ENCODE measurements at places on chromosomes 12 and 14.

- no peak for DNase-seq
These were observed 380.7 kb upstream of the SYT1 start for GRCh38 chr12:78483767-78484315.

GRCh38 chr12:82663893-82664292 is 22.8 kb upstream of the TMTC2 start:
- no peak for DNase-seq

DNA sequence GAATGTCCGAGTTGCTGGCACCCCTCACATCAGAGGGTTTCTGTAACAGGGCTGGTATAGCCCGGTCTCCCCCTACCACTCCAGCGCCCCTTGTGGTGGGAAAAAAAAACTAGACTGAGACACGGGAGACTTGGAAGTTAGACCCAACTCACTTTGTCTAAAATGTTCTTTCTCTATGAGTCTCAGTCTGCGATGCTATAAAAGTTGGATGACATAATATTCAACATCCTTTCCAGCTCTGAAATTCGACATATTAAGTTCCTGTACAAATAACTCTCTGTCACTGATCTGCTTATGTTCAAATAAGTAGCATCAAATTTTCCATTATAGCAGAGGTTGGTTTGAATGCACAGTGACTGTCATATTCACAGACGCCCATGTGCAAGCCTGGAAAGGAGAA is 25.7 kb upstream of the TC2N start:
- DNase-seq, result peak; percentile 71

DNA sequence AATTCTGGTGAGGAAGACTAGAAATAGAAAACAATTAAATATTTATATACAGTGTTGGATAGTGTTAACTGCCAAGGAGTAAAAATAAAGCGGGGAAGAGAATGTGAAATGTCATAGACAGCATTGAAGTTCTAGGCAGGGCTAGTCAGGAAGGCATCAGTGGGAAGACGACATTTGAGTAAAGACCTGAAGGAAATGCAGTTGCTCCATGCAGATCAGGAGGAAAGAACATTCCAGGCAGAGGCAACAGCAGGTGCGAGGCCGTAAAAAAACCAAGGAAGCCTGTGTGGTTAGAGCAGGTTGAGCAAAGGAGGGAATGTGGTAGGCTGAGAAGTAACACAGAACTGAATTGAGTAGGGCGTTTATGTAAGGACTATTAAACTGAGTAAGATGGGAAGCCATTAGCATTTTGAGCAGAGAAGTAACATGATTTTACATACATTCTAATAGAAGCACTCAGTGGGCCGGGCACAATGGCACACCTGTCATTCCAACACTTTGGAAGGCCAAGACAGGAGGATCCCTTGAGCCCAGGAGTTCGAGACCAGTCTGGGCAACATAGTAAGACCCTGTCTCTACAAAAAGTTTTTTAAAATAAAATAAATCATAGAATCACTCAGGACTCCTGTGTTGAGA is 14.9 kb downstream of the SLC35E3 start:
- no peak for DNase-seq

DNA sequence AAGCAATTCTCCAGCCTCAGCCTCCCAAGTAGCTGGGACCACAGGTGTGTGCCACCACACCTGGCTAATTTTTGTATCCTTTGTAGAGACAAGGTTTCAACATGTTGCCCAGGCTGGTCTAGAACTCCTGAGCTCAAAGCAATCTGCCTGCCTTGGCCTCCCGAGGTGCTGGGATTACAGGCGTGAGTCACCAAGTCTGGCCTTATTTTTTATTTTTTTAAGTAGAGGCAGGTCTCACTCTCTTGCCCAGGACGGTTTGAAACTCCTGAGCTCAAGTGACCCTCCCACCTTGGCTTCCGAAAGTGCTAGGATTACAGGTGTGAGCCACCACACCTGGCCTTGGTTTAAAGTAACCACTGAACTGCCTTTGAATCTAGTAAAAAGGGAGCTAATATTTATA is 56.8 kb downstream of the SPPL3 start:
- DNase-seq, result no peak

- DNase-seq, result no peak
These were observed 45.5 kb downstream of the STX2 start for GRCh38 chr12:130793554-130793849.

DNA sequence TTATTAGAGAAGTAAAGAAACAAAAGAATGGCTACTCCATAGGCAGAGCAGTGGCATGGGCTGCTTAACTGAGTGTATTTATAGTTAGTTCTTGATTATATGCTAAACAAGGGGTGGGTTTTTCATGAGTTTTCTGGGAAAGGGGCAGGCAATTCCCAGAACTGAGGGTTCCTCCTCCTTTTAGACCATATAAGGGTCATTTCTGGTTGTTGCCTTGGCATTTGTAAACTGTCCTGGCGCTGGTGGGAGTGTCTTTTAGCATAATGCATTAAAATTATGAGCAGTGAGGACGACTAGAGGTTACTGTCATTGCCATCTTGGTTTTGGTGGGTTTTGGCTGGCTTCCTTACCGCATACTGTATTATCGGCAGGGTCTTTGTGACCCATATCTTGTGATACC is 40.1 kb downstream of the CCDC60 start:
- DNase-seq, result no peak

GRCh38 chr14:70700955-70701585 is 59.4 kb downstream of the TTC9 start:
- DNase-seq, result no peak

- no peak for DNase-seq
These were observed 3.4 kb downstream of the RHOF start for GRCh38 chr12:121789800-121790728.

DNA sequence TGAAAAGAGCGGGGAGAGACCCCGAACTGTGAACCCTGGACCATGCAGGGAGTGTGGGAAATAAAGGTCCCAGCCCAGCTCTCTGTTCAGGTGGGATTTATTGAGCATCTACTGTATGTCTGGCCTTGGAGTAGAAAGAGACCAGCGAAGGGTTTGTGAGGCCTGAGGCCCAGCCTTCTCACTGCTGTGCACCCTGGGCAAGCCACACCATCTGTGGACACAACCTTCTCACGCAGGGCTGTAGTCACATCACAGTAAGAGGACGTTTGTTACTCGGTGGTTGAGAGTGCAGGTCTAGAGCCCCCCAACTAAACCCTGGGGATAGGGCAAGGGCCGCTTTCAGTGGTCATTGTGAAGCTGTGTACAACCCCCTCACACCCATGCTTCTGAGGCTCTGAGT is 18.2 kb downstream of the FAM222A start:
- no peak for DNase-seq

DNA sequence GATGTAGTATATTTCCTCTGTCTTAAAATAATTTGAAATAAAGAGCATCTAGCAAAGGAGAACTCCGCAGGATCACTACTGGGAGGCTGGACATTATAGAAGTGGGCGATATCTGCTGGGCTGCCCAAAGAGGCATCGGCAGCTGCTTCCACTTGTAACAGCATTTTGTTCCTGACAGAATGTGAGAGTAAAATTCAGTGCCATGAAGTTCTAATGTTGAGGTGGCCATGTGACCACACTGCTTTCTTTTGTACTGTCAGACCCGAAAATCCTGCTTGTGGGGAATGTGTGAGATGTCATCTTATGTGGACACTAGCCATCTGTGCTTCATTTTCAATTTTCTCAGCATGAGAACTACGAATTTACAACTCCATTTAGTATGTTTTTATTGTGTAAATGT is 151.9 kb downstream of the ACSS3 start:
- DNase-seq, result no peak

DNA sequence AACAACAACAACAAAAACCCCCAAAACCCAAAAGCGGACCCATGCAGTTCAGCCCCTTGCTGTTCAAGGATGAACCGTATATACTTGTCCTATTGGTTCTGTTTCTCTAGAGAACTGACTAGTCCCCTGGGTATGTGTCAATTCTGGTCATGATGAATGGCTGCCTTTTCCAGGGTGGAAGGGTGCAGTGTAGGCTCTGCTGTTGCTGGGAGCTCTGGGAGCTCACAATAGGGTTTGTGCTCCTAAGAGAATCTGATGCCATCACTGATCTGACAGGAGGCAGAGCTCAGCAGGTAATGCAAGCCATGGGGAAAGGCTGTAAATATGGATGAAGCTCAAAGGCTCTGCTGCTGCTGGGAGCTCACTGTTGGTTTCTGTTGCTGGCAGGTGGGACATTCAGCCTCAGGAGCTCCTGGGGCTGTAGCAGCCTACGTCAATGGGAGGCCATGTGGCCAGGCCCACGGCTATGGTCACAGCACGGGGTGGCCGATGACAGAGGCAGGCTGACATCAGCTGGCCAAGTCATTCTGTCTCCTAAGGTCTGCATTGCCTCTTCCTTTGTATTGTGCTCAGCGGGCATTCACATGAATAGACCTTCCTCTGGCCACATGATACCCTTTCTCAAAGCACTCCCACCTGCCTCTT is 37.9 kb downstream of the DLK1 start:
- peak; percentile 70 for DNase-seq

GRCh38 chr12:51322452-51322851 is 1.5 kb downstream of the BIN2 start:
- DNase-seq, result no peak

DNA sequence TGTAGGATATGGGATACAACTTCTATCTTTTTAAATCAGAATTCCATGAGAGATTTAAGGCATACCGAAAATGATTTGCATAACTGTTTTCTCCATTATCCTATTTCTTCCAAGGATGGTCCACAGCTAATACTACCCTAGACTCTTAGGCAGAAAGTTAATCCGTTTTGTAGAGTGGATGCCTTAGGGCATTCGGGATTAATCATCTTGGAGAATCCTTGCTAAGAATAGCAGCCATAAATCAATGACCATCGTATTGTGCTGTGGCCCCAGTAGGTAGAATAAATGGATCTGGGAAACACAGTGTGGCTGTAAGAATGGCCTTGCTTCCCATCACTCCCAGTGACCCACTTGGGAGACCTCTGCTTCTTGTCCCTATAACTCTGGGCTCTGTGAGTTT is 99.6 kb downstream of the SSPN start:
- DNase-seq, result no peak

DNA sequence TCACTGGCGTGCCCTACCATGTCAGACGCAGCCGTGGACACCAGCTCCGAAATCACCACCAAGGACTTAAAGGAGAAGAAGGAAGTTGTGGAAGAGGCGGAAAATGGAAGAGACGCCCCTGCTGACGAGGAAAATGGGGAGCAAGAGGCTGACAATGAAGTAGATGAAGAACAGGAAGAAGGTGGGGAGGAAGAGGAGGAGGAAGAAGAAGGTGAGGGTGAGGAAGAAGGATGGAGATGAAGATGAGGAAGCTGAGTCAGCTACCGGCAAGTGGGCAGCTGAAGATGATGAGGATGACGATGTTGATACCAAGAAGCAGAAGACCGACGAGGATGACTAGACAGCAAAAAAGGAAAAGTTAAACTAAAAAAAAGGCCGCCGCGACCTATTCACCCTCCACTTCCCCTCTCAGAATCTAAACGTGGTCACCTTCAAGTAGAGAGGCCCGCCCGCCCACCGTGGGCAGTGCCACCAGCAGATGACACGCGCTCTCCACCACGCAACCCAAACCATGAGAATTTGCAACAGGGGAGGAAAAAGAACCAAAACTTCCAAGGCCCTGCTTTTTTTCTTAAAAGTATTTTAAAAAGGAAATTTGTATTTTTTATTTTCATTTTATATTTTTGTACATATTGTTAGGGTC is 13.2 kb downstream of the TRIP11 start:
- DNase-seq, result no peak

DNA sequence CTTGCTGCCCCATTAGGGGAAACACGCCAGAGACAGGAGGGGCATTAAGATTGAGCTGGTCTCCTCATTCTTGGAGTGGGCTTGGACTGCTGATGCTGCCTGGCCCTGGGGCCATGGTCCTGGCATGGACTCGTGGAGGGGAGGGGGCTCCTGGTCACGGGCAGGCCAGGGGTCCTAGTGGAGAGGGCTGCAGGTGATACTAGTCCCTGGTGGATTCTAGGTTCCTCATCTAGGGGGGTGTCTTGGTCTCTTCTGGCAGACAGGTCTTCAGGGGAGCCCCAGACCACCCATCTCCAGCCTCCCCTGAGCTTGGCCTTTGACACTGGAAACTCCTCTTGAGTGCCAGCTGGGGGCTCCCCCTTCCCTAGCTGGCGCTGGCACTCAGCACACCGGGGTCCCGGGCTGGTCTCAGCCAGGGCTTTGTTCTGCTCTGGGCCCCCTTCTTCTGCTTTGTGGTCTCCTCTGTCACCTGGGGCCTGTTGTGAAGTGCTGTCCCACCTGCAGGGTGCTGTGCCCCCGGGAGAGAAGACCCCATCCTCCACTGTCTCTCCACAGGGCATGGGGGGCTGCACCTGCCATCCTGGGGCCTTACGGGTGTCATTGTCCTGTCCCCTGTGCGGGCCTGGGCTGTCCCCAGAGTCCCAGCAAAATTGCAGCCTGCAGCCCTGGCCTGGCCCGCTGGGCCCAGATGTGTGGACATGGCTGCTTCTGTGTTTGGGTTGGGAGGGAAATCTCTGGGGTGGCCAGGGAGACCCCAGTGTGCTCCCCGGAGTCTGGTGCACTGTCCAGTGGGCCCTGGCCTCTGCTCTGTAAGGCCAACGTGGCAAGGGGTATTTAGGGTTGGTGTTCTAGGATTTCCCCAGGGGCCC is 2.3 kb downstream of the KIF26A start:
- no peak for DNase-seq

DNA sequence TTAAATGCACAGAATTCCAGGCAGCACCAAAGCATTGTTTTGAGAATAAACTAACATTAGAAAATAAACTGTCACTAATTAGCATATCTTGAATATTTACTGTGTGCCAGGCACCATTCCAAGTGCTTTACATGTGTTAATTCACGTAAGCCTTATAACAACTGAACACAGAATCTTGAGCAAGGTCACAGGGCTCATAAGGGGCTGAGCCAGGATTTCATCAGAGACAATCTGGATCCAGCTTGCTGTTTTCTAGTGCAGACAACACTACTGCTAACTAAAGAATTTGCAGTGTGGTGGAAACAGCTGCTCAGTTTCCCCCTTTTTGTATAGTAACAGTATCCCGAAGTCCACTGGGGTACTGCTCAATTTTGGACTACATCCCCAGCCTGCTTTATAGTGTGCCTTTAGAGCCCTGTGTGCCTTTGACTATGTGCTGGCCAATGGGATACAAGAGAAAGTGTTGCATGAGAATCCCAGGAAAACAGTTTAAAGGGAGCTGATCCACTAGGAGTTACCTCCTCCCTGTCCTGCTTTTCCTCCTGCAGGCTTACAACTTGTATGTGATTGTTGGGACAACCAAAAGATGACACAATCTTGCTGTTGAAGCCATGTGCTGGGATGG is 36.0 kb upstream of the RMST start:
- no peak for DNase-seq

GRCh38 chr12:57632073-57632957 is 686 bp downstream of the B4GALNT1 start:
- peak; percentile 64 for DNase-seq

DNA sequence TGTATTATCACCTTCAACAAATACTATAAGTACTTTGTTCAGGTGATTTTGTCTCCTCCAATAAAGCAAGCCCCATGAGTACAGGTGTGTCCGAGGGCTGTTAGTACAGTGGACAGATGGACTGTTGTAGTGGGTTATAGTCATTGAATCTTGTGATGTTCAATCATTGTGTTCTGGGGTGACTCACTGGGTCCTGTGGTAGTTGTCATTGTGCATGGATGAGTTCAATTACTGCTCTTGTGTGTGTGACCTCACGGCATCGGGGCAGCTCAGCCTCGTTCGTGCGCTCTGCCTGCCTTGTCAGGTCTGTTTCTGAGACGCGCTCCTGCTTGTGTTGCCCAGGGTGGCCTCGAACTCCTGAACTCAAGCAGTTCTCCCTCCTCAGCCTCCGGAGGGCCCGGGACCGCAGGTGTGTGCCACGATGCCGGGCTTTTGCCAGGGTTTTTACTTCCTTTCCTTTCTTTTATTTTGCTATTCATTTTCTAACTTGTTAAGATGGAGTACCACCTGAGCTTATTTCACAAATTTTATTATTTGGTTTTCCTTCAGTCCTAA is 72.2 kb downstream of the DDX51 start:
- no peak for DNase-seq

GRCh38 chr12:106648736-106649135 is 65.9 kb downstream of the RFX4 start:
- no peak for DNase-seq

All from neural progenitor cell (in vitro differentiated cells).